ENCODE measurements at places on chromosomes 2 and 18.

DNA sequence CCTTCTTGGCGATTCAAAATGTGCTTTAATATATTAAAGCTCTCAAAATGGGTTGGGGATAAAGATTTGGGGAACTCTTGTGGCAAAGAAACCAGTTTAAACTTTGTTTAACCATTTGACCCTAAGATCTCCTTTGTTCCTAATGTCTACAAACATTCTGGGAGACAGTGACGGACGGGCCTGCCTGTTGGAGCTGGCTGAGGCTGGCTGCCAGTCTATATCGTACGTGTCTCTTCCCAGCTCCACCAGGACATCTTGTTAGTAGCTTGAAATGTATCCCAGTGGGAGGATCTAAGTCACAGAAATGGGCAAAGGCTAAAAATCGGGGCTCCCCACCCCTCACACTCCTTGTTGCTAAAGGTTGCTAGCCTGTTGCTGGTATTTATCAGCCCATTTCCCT is 30.7 kb downstream of the ZNF532 start:
- DNase-seq = no peak

DNA sequence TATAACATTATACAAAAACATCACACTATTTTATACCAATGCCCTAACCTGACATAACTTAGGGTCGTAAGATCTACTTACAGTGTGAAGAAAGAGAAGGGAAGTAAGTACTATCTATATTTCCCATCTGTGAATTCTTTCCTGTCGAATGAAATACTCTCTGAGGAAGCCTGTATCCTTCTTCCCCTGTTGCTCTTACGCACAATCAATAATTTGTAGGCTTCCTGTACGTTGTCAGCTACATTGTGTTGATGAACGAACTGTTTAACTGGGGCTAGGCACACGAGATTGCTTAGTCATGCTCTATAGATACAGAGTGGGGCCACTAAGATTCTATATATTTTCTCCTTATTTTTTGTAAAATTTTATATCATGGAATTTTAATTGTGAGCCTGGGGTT is 1125.0 kb upstream of the CELF4 start:
- no peak for DNase-seq

DNA sequence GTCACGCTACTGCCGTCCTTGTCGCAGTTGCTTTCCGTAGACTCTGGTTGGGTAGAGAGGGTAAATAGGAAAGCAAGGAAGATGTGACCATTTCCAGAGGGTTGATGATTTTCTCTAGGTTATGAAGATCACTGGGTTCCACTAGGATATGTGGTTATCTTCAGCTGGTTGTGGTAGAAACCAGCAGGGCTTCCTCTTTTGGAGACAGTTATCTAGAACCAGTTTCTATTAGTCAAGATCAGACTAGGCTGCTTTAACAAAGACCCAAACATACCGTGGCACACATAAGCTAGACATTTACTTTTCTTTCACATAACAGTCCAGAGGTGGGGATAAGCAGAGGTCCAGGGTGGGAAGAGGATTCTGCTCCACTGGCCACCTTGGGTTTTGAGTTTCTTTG is 59.6 kb downstream of the FASTKD2 start:
- no peak for DNase-seq

DNA sequence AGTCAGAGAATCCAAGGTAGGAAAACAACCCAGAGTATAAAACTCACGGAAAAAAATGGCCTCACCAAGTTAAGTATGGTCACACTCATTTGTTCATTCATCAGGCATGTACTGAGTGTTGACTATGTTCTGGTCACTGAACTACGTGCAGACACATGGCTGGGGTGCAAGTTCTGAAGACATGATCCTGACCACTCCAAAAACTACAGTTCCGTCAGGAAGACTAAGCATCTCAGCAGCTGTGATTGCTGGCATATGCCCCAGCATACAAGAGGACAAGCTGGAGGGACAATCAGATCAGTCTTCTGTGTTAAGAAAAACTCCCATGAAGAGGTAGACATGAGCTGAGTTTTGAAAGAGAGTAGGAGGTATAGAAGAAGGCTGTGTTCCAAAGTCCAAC is 72.8 kb downstream of the TCF4 start:
- no peak for DNase-seq

- no peak for DNase-seq
These were observed 88.9 kb upstream of the GULP1 start for GRCh38 chr2:188202777-188203176.

GRCh38 chr2:176819306-176819705 is 393.3 kb upstream of the HNRNPA3 start:
- DNase-seq = no peak

- DNase-seq = no peak
These were observed 79.2 kb downstream of the TSHZ1 start for GRCh38 chr18:75289761-75290160.

- DNase-seq = no peak
These were observed 151.2 kb downstream of the FMNL2 start for GRCh38 chr2:152485954-152486736.
